Fibroblast of the aortic adventitia (primary cell): ENCODE measurements at places on chromosomes 1 and 21. TPM values are rescaled to one million over a fixed set of nuclear protein-coding genes. Genes with fewer than 3 reads are reported as not detected.

GRCh38 chr1:211912038-211912437 is 81.5 kb upstream of the LPGAT1 start:
- DNase-seq, result no peak

Gene TTC24
- total RNA-seq, result not detected in 2 replicates

DNA sequence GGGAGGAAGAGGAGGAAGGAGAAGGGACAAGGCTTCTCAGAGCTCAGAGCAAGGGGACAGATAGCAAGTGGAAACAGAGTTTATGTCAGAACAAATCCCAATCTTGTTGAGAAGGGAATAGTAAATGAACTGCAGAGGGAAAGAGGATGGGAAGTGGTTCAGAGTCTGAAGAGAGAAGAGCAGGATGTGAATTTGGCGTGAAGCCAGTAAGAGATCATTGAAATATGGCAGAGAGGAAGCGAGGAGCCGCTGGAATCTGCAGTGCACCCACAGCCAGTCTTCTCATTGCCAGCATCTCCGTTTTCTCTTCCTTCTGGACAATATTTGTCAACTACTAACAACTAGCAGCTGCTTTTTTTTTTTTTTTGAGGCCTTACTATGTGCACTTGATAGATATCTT is 19.1 kb downstream of the OLFML3 start:
- DNase-seq, result no peak

DNA sequence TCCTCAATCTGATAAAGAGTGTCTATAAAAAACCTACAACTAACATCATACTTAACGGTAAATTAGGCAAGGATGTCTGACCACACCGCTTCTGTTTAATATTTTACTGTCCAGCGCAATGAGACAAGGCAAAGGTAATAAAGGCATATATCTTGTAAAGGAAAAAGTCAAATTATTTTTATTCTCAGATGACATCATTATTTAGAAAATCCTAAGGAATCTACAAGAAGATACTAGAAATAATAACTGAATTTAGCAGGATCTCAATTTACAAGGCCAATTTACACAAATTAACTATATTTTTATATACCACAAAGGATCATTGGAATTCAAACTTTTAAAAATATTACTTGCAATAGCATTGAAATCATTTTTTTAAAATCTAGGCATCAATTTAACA is 29.4 kb downstream of the GJA4 start:
- no peak for DNase-seq

- no peak for DNase-seq
Observed at GRCh38 chr1:78715181-78715661, 65.6 kb downstream of the IFI44 start.

DNA sequence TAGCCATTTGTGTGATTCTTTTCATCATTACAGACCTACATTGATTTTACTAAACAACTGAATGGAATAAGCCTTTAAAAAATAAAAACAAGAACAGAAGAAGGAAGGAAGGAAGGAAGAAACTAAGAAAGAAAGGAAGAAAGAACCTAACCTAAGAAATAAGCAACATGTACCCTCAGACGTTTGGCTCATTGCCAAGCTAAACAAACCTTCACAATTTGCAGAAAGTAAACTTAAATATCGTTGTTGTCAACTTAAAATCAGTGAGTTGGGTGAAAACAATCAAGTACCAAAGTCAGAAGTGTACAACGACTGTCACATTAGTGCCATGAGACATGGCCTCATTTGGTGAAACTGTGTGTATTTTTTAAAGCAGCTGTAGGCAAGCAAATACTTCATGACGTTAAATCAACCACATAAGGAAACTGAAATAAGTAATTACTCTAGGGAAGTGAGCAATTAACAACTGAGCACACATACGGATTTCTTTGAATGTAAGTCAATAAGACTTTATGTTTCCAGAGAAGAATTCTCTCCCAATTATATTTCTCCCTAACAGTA is 313.1 kb upstream of the TMPRSS15 start:
- no peak for DNase-seq

- DNase-seq, result peak; percentile 96
Observed at GRCh38 chr1:205172729-205173366, 38.7 kb downstream of the DSTYK start.

GRCh38 chr1:22131062-22131461 is 11.8 kb downstream of the WNT4 start:
- no peak for DNase-seq

Gene FBXO2
- 2.0 and 3.9 TPM in 2 replicates for total RNA-seq

DNA sequence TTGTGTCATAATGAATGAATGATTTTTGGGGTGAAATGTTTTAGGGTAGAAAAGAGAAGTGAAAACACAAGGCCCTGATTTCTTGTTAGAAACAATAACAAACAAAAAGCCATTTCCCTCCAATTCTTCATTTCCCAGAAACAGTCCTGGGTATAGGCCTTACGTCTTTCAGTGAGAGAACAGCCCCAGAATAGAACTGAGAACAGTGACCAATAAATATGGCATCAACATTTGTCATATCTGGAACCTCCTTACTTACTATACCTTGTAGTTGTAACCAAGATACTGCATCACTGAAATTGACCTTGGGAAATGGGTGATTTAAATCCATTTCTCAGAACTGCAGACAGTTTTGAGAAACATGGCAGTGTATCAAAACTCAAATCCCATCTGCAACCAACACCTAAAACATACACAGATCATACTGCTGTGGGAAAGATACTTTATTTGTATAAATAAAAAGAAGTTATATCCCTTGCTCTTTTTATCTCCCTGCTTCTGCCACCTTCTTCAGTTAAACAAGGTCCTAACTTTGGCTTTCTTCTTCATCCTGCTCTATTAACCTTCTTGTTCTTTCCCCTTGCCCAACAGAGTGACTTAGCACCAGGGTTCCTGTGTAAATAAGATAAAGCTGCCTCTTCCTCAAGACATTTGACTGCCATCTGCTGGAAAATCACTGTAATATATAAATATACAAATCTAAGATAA is 19.5 kb downstream of the XKR8 start:
- DNase-seq, result peak; percentile 87

Gene TNFRSF4
- total RNA-seq, result 0.65 TPM in 1 of 2 replicates, not detected in the other

Gene GLIS1
- 1.6 TPM in 1 of 2 replicates, not detected in the other for total RNA-seq

DNA sequence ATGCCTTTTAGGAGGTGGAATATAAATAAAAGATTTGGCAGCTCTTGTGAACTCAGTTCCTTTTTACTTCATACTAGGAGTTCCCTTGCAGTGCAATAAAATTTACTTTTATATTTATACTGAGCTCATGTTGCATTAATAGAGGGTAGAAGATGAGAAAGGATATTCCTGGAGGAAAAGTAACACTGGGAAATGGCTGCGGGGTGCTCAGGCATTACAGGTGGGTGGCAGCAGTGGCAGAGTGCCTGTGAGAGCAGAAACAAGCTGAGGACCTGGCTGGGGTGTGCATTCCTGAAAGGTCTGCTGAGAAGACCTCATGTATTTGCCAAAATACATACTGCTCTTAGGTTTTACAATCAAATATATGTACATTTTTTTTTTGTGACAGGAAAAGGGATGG is 126.9 kb downstream of the COQ8A start:
- no peak for DNase-seq

DNA sequence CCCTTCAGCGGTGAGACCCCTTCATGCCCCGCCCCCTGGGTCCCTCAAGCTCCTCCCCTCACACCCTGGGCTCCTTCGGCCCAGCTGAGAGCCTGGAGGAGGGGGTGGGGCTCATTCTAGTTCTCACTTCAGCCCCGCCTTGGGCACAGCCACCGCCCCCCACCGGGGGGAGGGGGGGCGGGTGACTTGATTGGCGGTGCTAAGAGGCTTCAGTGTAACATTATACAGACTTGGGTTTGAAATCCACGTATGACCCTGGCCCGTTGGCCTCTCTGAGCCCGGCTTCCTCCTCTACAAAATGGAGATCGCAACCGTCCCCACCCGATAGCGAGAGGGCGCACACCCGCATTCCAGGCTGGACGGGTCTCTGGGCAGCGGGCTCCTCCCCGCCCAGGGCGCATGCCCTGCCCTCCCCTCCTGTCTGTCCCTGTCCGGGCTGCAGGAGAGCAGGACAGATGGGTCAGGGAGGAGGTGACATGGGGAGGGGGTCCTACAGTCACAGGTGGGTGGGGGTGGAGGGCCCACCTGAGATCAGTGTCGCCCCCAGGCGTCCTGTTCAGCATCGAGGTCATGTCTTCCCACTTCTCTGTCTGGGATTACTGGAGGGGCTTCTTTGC is 5.1 kb downstream of the CLCNKB start:
- DNase-seq, result peak; percentile 16

- DNase-seq, result no peak
Observed at GRCh38 chr1:21121764-21122471, 54.8 kb downstream of the EIF4G3 start.

DNA sequence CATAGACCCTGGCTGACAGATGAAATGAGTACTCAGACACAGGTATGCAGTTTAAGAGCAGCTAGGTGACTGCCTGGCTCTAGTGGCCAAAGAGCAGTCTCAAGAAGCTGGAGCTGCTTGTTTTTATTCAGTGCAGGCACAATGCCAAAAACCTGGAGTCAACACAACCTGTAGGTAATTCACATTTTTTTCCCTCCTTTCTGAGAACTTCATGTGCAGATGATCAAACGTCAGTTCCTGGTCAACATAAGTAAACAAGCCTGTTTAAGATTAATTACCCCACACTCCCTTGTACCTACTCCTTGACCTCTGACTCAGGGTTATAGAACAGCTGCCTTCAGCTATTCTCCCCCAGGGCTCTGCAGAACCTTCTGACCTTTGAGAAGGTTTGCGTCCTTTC is 17.3 kb upstream of the ACADM start:
- DNase-seq, result no peak
